Spleen (tissue), 13 donors: ENCODE measurements at places on chromosomes 1 and 21. TPM values are rescaled to one million over a fixed set of nuclear protein-coding genes. Genes with fewer than 3 reads are reported as not detected.

DNA sequence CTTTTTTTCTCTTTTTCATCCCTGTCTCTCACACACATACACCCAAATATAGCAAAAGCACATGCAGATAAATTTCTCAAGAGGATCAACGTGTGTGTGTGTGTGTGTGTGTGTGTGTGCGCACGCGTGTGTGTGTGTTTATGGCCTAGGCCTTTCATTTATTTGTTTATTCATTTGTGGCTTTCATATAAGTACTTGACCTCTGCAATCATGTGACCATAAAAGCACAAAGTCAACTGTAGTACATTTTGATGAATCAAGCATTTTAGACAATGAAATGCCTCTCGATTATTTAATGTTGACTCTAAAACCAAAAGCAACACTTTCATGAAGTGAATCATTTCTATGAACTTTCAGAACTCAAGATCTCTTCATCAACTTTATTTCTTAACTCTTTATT is 194.1 kb upstream of the ADGRL2 start:
- no peaks in the 10 kb centered on the region for H3K27me3 ChIP-seq
- H3K27ac ChIP-seq = no peak overlapping the region
- no peak overlapping the region for H3K4me3 ChIP-seq
- H3K36me3 ChIP-seq = no peaks in the 10 kb centered on the region

CGN gene
- polyA plus RNA-seq = 0.26 TPM

RCC1 gene
- polyA plus RNA-seq = 28.9 TPM

- H3K36me3 ChIP-seq = no peaks in the 10 kb centered on the region
- no peak overlapping the region for H3K27ac ChIP-seq
- peak; percentile 35 for DNase-seq
- H3K4me3 ChIP-seq = no peak overlapping the region
Observed at GRCh38 chr1:227994632-227995300, 12.0 kb upstream of the WNT3A start.

DNA sequence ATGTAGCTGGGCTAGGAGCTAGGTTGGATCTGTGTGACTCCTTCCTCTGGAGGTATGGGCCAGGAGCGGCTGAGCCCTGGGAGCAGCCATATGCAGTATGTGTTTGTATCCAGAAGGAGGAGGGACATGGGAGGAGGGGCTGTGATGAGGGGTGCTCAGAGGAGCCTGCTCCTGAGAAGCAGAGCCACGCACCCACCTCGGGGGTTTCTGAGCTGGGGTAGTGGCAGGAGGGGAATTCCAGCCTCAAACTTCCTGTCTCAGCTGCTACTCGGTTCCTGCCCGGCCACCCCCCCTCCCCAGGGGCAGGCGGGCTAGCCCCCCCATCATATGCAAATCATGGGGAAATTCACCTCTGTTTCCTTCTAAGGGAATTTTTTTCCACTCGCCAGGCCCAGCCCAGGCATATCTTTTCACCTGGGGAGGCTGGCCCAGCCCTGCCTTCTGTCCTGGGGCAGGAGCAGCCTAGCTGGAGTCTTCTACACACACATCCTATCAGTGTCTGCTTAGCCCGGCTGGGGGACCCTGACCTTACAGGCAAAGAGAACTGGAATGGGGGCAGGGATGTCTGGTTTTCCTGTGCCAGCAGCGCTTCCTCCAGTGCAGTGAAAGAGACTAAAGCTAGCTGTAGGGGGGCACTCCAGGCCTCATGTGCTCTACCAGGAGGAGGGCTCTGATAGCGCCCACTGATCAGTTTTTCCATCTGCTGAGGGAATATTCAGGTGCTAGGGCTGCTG is 3.0 kb downstream of the ZC3H12A start:
- peak; percentile 92 for DNase-seq
- peaks cover 94% of the 10 kb centered on the region for H3K4me1 ChIP-seq
- peaks cover 23% of the 10 kb centered on the region for H3K36me3 ChIP-seq
- H3K27ac ChIP-seq = peak overlapping the region; percentile 76
- H3K4me3 ChIP-seq = peak overlapping the region; percentile 97
- no peaks in the 10 kb centered on the region for H3K27me3 ChIP-seq

DNA sequence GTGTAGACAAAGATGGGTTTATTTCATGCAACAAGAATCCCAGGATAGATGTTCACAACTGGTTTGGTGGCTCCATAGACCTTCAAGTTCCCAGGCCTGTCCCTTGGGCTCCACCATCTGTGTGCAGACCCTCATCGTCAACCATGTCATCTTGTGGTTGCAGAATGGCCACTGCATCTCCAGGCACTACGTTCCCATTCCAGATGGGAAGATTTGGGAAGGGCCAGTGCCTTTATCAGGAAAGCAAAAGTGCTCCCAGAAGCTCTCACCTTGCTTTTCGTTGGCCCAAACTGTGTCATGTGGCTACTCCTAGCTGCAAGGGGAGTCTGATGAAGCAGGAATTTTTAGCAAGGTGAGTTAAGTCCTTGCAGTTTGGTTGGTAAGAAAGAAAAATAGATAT is 12.8 kb downstream of the TMCC2 start:
- H3K4me3 ChIP-seq = no peak overlapping the region
- no peak for DNase-seq
- H3K4me1 ChIP-seq = peaks cover 16% of the 10 kb centered on the region
- no peak overlapping the region for H3K27ac ChIP-seq

- no peaks in the 10 kb centered on the region for H3K4me1 ChIP-seq
- H3K36me3 ChIP-seq = no peaks in the 10 kb centered on the region
- no peak overlapping the region for H3K27ac ChIP-seq
- no peak for DNase-seq
- no peaks in the 10 kb centered on the region for H3K27me3 ChIP-seq
Observed at GRCh38 chr1:100597061-100597741, 59.3 kb downstream of the GPR88 start.

S1PR1 gene
- polyA plus RNA-seq = 45.4 TPM

DNA sequence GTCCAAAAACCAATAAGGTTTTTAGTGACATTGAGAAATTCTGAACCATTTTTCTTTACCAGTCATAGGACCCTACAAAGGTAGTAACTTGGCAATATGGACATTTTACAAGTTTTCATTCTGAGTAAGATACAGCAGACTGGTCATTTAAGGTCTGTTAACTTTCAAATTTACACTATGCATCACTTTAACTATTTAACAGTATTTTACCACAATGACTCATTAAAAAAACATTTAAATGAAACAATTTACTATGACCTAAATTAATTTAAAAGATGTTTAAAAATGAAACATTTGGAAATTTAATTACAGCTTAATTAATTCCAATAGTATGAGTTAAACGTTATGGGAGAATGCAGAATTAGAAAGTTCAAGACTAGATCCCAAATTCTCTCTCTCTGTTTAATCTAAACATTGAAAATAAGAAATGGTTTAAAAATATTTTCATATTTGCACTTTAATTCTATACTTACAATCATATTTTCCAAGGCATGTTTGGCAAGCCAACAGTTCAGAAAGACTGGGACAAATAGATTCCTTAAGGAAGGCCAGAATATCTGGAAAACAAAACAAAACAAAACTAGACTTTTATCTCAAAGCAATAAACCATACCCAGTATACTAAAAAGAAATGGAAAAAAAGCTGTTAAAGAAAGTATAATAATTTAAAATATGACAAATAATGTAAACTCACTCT is 140.9 kb downstream of the KCNT2 start:
- H3K36me3 ChIP-seq = no peaks in the 10 kb centered on the region
- H3K27me3 ChIP-seq = no peaks in the 10 kb centered on the region
- DNase-seq = no peak
- H3K4me1 ChIP-seq = no peaks in the 10 kb centered on the region
- no peak overlapping the region for H3K27ac ChIP-seq
- no peak overlapping the region for H3K4me3 ChIP-seq

SLC25A34 gene
- 2.1 TPM for polyA plus RNA-seq

P3H1 gene
- 35.1 TPM for polyA plus RNA-seq

BSND gene
- 0.02 TPM for polyA plus RNA-seq

GPR157 gene
- polyA plus RNA-seq = 1.5 TPM

DNA sequence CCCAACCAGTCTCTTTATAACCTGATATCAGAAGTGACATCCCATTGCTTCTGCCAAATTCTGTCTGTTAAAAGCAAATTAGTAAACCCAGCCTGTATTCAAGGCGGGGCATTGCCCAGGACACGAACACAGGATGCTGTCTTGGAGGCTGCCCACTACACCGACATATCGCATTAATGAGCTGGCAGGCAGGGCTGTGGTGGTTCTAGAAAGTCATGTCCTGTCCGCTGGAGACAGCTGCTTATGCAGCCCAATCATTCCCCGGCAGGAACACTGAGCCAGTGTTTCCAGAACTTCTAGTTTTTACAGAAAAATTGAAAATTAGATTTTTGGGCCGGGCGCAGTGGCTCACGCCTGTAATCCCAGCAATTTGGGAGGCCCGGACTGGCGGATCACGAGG is 19.3 kb downstream of the C1orf167 start:
- no peaks in the 10 kb centered on the region for H3K36me3 ChIP-seq
- no peak for DNase-seq
- no peak overlapping the region for H3K27ac ChIP-seq
- H3K27me3 ChIP-seq = no peaks in the 10 kb centered on the region

DNA sequence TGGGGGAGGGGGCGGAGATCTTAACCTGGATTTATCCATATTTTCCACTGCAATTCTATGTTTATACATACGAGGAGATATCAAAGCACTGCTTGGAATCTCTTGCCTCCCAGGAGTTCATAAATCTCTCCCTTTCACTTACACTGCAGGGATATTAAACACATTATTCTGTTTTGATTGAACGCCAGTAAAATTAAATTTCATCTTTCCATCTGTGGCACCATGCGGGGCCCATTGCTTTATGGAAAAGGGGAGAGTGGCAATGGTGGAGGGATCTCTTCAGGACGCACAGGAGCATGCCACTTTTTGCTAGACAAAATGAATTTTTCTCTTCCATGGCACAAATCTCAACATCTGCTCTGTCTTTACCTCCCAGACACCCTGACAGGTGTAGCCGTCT is 648.0 kb upstream of the PLXNA2 start:
- DNase-seq = no peak
- H3K36me3 ChIP-seq = no peaks in the 10 kb centered on the region
- H3K4me3 ChIP-seq = no peak overlapping the region
- no peaks in the 10 kb centered on the region for H3K4me1 ChIP-seq

GRCh38 chr1:16231331-16232315 is 5.4 kb downstream of the CPLANE2 start:
- DNase-seq = peak; percentile 59
- peaks cover 11% of the 10 kb centered on the region for H3K27me3 ChIP-seq
- no peak overlapping the region for H3K4me3 ChIP-seq

- H3K4me1 ChIP-seq = peaks cover 6% of the 10 kb centered on the region
- H3K36me3 ChIP-seq = no peaks in the 10 kb centered on the region
Observed at GRCh38 chr21:26964170-26964778, 2.6 kb downstream of the ADAMTS5 start.

DNA sequence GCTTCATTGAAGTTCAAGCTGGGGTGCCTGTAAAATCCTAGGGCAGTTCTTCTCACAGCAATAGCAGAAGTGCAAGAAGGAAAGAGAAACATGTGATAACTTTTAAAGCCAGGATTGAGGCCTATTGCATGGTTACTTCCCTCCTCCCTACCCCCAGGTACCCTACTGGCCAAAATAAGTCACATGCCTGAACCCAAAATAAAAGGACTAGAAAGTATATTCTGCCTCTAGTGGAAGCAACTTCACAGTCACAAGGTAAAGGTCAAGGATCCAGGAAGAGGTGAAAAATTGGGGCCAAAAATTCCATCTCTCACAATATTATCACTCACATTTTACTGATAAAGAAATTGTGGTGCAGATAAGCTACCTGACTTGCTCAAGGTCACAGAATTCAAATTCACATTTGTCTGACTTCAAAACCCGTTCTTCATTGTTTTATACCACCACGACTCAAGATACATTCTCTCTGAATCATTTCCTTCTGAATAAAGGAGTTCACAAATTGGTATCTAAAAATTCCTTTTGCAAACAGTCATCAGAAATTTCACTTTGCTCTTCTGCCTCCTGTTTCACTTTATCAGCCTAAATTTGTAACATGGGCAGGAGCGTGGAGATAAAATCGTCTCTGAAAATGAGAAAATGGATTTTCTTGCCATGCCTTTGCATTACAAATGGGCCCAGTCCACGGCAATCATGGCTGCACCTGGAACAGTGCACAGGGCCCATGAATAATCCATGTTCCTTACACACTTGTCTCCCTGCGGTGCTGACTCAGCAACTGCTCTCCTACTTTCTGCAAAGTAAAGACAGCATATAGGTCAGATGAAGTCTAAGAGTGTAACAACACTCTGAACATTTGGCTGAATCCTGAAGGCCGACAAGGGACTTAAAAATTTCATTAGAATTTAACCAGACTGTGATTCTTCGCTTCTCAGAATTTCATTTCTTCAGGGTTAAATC is 485.3 kb upstream of the NFIA start:
- H3K27me3 ChIP-seq = no peaks in the 10 kb centered on the region
- no peak overlapping the region for H3K4me3 ChIP-seq
- no peak for DNase-seq
- H3K36me3 ChIP-seq = no peaks in the 10 kb centered on the region

GRCh38 chr1:91537281-91537986 is 36.8 kb downstream of the CDC7 start:
- H3K4me3 ChIP-seq = no peak overlapping the region
- no peaks in the 10 kb centered on the region for H3K36me3 ChIP-seq
- DNase-seq = no peak
- H3K27ac ChIP-seq = no peak overlapping the region
- H3K4me1 ChIP-seq = no peaks in the 10 kb centered on the region

- no peak overlapping the region for H3K27ac ChIP-seq
- no peaks in the 10 kb centered on the region for H3K4me1 ChIP-seq
- H3K4me3 ChIP-seq = no peak overlapping the region
- H3K27me3 ChIP-seq = no peaks in the 10 kb centered on the region
Observed at GRCh38 chr1:63691701-63692425, 82.0 kb upstream of the ROR1 start.

GRCh38 chr1:108089477-108089876 is 110.7 kb downstream of the SLC25A24 start:
- H3K27me3 ChIP-seq = no peaks in the 10 kb centered on the region
- H3K36me3 ChIP-seq = no peaks in the 10 kb centered on the region
- no peak for DNase-seq
- H3K4me3 ChIP-seq = no peak overlapping the region
- peaks cover 3% of the 10 kb centered on the region for H3K4me1 ChIP-seq

- H3K36me3 ChIP-seq = no peaks in the 10 kb centered on the region
- no peaks in the 10 kb centered on the region for H3K4me1 ChIP-seq
- H3K27me3 ChIP-seq = no peaks in the 10 kb centered on the region
- H3K4me3 ChIP-seq = no peak overlapping the region
Observed at GRCh38 chr1:229951856-229952534, 115.0 kb upstream of the GALNT2 start.
